Activated T-helper 1 cell treated with anti-CD3 and anti-CD28 coated beads, Interleukin-2, amount 50 U/mL, for 16 hours (primary cell): ENCODE measurements at places on chromosomes 4 and X.

DNA sequence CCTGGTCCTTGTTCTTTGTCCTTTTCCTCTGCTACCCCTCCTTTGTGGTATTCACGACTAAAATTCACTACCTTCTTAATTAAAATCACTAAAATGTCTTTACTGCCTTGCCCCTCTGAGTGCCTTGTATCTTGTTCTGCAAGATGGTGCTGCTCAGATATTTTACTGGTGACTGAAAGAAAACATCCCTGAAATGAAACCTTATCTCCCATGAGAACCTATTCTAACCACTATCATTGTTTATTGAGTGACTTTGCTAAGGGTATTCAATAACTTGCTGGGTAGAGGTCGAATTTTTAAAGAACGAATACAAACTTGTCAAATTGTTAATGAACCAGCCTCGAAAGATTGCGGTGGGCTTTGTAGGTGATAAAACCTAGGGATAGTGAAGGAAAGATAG, 52.8 kb downstream of the SPRY1 start:
- DNase-seq: no peak

- DNase-seq: no peak
Observed at GRCh38 chr4:107166181-107166580, 130.1 kb upstream of the DKK2 start.

DNA sequence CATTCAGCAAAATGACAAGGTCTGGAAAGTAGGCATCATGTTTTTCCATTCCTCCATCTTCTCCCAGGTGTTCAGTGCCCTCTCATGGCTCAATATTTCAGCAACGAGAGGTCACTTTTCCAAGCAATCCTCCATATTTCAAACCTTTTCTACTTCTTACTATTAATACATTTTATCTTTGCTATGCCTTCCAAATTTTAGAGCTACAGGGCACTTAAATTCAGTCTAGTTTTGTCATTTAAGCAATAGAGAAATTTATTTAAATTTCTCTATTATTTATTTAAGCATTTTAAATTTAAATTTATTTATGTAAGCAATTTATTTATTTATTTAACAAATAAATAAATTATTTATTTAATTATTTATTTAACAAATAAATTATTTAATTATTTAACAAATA, 305.1 kb upstream of the ANXA10 start:
- no peak for DNase-seq

DNA sequence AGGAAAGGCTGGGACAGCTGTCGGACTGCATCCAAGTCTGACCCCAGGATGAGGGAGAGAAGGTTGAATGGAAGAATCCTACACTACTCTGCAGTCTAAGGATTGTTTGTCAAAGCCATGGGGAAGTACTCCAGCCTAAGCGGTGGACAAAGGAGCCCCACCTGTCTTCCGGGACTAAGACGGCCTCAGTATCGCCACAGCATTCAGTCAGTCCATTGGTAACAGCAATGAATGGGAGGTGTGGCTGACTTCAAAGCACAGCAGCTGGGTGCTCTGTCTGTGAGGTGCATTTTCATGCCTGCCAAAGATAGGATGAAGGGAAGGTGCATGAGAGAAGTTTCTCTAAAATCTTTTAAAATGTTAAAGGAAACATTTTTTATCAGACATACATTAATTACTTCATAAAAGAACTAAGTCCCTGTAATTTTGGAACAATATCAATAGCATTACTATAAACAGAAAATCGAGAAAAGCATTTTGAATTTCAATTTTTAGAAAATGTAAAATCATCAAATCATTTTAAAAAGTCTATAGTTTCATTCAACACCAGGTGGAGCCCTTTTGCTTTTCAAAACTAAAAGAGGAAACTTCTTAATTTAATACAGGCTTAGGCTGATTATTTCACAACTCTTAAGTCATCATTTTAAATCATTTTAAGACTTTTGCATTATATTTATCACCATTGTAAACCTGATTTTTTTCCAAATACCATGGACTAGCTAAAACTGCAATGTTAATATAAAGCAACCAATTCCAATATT, 27.6 kb upstream of the INTU start:
- no peak for DNase-seq

DNA sequence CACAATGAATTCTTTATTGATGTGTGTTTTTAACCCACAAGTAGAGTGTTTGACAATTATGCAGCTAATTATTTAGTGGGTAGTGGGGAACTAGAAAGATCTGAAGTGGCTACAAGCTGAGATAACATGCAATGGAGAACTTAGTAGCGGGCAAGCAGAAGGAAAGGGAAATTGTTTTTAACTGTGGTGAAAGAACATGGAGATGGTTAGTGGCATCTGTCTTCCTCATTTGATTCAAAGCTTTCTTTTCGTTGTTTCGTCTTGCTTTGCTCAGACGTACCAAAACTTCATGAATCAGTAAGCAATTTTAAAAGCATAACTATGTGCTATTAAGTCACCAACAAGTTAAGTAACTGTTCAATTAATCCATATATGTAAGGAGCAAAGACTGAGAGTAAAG, 169.9 kb downstream of the BANK1 start:
- DNase-seq: no peak

DNA sequence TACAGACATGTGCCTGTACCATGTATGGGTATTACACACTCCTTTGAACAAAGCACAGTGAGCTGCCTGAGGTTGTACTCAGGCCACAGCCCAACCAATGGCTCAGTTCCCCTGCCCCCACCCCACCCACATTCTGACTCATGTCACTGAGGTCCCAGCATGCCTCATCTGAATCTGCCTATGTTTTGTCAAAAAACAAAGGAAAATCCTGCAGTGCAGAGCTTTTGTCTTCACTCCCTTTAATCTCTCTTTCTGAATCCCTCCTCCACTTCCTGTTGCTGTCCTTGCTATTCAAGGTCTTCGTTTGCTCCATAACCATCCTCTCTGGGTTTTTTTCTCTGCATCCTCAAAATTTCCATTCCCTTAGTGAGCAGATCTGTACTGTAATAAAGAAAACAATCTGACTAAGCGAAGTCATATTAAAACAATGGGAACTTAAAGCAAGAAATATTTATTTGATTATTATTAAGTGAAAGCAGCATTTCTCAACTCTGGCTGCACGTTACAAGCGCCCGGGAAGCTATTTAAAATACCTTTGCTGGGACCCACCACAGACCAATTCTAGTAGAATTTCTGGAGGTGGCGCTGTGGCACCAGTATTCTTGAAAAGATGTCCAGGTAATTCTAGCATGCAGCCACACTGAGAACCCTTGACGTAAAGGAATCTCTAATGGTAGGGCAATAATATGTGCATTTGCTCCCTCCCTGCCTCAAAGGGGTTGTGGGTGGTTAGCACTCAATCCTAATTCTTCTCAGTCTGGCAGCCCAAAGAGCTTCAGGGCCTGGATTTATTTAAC, 8.7 kb downstream of the GUCY2F start:
- no peak for DNase-seq

DNA sequence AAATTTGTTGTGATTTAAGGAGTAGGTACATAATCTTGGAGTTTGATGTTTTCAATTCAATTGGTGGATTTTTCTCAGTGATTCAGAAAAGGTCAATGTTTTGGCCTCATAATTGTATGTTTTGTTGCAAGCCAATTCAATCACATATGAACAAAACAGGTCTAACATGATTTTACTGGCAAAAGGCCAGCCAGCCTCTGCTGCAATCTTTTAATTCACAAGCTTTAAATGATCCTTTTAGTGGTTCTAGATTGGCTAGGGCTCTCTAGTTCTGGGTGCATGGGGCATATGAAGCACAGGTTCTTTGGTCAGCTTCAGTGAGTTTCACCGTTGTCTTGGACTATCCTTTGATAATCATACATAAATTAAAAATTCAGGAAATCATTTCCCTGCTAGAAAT, 19.2 kb upstream of the SLC6A14 start:
- no peak for DNase-seq

GRCh38 chrX:153662266-153662665, 11.3 kb downstream of the PNCK start:
- peak; percentile 33 for DNase-seq

- DNase-seq: no peak
Observed at GRCh38 chr4:162506253-162506652, 342.5 kb upstream of the FSTL5 start.

- no peak for DNase-seq
Observed at GRCh38 chr4:79255793-79256192, 70.1 kb downstream of the NAA11 start.

DNA sequence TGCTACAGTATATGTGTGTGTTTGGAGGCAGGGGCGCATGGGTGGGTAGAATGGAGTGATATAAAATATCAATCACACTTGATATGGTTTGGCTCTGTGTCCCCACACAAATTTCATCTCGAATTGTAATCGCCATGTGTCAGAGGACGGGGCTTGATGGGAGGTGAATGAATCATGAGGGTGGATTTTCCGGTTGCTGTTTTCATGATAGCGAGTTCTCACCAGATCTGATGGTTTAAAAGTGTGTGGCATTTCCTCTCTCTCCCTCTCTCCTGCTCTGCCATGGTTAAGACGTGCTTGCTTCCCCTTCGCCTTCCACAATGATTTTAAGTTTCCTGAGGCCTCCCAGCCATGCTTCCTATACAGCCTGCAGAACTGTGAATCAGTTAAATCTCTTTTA, 14.8 kb downstream of the SOWAHB start:
- no peak for DNase-seq

- DNase-seq: no peak
Observed at GRCh38 chrX:40087425-40088298, 10.1 kb downstream of the BCOR start.

DNA sequence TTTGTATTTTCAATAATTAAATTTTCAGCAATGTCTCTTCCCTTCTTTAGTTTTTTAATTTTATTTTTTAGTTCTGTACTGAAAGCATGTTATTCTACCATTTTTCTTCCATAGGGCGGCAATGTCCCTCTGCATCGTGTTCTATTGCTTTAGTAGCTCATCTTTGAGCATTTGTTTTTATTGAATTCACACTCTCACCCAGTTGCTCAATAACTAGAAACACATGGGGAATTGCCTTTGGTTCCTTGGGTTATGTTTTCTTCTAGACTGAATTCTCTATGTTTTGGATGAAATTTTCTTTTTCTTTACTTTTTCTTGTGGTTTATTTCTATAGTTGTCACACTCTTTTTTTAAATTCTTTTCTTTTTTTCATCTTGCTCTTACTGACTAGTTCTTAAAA, 233.8 kb upstream of the LDB2 start:
- no peak for DNase-seq

GRCh38 chr4:163217505-163217904, 50.8 kb upstream of the NAF1 start:
- DNase-seq: no peak

GRCh38 chr4:98262431-98262830, 1.2 kb downstream of the RAP1GDS1 start:
- no peak for DNase-seq

DNA sequence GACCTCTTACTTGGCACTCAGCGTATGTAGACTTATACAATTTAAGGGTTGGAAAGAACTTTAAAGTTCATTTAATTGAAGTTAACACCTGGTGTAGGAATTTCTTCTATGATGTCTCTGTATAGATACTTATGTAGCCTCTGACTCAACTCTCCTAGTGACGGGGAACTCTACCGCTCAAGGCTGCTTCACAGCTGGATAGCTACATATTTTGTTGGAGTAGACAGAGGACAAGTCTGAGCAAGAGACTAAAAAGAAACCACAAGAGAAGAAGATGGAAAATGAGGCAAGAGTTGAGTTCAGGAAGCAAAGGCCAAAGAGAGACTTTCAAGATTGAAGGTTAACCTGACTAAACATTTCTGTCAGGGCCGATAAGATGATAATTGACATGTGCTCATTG, 52.6 kb downstream of the GPR50 start:
- DNase-seq: no peak

- DNase-seq: no peak
Observed at GRCh38 chr4:173936861-173937260, 346.6 kb downstream of the FBXO8 start.

- DNase-seq: no peak
Observed at GRCh38 chr4:156223985-156224384, 270.3 kb upstream of the CTSO start.

GRCh38 chr4:54527532-54527931, 130.2 kb upstream of the KIT start:
- no peak for DNase-seq

- no peak for DNase-seq
Observed at GRCh38 chrX:111823703-111824102, 52.3 kb upstream of the TRPC5OS start.

- no peak for DNase-seq
Observed at GRCh38 chr4:87843936-87844335, 11.2 kb downstream of the MEPE start.

DNA sequence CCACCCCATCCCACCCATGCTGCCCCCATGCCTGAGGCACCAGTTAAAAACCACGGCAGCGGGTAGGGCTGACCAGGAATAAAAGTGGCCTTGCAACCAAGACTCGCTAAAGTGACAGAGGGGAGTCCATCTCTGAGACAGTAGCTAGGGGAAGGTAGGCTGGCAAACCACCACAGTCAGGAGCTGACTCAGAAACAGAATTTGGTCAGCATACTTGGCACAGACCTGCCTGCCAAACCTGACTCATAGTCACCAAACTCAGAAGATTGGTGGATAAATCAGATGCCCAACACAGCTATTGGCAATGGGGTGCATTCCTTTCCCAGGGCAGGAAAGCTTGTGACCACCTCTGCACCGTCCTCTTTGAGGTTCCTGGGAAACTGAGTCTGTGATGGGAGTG, 193.8 kb downstream of the BCOR start:
- DNase-seq: no peak

DNA sequence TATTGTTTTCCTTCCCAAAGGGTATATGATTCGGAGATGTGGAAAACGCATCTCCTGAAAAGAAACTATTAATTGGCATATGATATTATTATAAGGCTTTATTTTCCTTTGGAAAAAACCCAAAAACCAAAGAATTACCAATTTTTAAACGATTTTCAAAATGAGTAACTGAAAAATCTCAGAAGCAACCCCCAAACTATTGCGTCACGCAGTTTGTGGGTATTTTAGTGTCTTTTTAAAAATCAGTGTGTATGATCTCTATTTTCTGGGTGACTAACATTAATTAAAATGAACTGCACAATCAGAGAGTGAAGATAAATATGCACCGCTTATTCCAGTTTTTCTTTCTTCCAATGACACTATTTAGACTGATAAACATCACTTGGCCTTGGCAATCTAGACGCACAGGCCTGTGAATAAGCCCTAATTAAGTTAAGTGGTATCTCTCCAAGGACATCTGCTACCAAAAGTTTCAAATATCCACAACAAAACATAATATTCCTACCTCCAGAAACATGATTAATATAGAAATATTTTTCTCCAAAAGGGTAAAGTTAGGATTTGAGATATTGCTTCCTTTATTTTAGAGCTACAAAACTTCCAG, 511.5 kb upstream of the FAM241A start:
- DNase-seq: no peak

DNA sequence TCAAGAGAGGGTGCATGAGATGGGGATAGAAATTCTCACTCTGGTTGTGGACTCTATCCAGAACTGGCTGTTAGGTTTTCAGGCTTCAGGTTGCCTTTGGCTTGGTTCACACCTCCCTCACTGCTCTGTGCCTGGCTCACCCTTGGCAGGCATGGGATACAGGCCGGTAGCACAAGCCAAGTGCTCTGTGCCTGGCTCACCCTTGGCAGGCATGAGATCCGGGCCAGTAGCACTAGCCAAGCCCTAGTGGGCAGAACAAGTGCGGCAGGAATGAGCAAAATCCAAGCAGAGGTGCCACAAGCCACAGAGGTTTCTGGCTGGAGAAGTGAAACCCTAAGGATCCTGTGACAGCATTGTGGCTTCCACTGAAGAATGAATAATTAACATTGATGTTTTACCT, 1642.3 kb downstream of the C4orf33 start:
- DNase-seq: no peak

GRCh38 chrX:130060122-130061069, 49.9 kb downstream of the ELF4 start:
- peak; percentile 68 for DNase-seq
